Stimulated activated CD8-positive, alpha-beta memory T cell treated with anti-CD3 and anti-CD28 coated beads, Interleukin-15, amount 100 ng/mL, for 24 hours (primary cell): ENCODE measurements at places on chromosomes 1 and 21.

DNA sequence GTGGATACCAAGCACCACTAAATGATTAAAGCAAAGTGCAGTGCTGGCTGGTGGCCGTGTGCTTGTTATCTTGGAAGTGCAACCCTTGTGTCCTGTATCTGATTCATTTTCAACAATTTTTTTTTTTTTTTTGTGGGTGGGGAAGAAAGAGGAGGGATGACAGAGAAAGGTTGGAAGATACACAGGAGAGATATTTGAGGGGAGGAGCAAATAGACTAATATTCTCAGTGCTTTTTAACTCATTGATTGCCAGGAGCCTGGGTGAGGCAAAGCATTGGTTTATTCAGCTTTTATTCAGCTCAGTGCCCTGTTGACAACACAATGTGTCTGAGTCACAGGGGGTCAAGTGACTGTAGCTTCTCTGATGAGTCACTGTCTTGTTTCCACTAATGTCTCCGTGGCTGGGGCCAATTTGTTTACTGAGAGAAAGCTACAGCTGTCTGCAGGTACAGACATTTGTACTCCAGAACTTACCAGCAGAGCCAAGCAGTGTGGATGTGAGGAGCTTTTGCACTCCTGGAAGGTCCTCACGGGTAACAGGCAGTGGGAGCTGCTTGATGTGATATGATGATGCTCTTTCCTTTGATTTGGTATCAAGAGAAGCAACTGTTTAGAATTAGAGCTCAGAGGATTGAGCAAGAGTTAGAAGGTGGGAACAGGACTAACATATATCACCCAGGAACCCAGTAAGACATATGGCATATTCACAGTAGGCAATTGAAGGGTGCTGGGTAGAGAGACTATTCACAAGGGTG lies 23.6 kb upstream of the DNM3 start:
- no peak for DNase-seq

GRCh38 chr1:91541918-91542533 lies 41.4 kb downstream of the CDC7 start:
- DNase-seq, result no peak

GRCh38 chr1:243968413-243968812 lies 82.7 kb upstream of the ZBTB18 start:
- DNase-seq, result no peak

DNA sequence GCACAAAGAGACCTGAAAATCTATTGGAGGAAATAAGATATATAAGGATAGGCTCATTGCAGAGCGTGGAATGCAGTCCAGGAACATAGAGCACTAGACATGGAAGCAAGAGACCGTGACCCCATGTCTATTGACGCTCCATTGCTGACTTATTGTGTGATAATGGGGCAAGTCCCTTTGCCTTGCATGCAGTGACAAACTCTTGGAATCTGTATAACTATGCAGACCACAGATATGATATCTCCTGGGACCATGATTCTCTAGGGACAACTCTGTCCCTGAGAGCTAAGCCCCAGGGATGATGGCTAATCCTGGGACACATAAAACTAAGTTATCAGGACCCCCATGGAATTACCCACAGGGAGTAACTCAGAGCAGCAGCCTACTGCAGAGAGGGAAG lies 73.1 kb upstream of the PRDX6 start:
- no peak for DNase-seq

- DNase-seq, result no peak
Observed at GRCh38 chr1:93753791-93754763, 72.4 kb upstream of the BCAR3 start.

DNA sequence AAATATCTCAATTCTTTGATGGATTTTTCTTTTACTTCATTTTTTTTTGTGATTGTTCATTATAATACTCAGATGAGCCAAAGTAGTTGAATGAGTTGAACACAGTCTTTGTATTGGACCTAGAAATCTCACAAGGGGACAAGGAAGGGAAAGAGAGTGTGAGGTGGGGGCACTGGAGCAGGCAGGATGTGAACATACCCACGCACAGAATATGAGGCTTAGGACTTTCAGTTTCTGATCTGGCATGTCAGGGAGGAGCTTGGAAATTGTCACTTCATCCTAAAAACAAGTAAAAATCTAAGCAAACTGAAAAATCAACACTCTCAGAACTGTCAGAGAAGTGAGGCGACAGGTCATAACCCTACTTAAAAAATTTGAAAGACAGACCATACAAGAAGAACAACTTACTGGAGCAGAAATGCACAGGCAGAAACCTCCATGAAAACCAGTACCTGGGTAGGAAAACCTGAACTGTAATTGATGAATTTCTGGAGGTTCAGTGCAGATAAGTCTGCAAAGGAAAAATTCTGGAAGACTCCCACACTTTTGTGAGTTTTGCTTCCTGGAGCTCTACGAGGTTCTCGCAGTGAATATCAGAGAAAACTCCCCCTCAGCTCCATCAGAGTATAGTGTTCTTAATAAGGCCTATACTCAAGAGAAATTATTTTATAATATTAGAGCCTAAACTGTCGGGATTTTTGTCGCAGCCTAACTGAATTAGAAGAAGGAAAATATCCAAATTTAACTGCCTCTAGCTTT lies 3.6 kb upstream of the PTGS2 start:
- DNase-seq, result no peak

- no peak for DNase-seq
Observed at GRCh38 chr1:243564814-243565213, 285.2 kb downstream of the AKT3 start.

- no peak for DNase-seq
Observed at GRCh38 chr1:221688488-221688843, 53.4 kb downstream of the DUSP10 start.

DNA sequence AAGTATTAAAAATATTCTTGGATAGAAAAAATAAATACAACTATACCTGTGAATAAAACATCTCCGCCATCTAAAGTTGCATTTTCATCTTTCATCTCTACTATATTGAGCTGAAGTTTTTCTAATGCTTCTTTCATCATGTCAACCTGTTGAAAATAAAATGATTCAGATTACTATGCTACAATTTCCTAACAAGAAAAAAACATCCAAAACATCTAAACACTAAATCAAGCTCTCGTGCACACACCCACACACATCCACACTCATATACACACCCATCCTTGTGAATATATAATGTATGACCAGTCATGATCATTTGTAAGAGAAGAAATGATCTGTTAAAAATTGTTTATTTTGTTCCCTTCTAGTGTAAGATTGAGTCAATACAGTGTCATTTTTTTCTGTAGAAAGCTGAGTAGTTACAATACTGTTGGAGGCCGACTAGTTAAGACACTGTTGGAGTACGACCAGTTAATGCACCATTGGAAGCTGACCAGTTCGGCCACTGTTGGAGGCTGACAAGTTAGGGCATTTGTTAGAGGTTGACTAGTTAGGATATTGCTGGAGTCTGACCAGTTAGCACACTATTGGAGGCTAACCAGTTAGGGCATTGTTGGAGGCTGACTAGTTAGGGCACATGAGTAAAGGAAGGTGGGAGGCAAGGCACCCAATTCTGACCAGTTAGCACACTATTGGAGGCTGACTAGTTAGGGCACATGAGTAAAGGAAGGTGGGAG lies 82.4 kb upstream of the BCL10 start:
- DNase-seq, result no peak

- DNase-seq, result no peak
Observed at GRCh38 chr1:202843081-202843480, 32.3 kb downstream of the PCAT6 start.

DNA sequence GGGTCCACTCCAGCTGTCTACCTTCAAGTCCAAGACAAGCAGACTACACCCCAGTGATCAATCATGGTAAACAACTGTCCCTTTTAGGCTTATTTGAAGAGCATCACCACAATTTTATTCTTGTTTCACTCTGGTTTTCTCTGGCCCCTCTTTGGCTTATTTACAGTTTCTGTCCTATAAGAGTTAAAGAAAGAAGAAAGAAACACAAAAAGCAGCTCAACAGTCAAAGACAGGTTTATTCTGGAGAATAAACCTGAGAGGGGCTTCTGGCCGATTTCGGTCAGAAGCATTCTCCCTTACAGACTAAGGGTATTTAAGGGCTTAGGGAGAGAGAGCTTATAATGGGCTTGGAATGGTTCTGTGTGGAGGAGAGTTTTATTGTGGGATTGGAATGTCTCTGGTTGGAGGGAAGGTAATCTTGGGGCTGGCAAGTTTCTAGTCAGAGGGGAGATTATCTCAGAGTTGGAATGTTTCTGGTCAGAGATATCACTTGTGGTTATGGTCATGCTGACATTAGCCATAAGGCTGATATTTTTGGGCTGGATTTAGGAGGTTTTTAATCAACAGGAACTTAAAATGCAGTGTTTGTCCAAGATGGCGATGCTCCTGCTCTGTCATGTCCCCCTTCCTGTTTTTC lies 161.0 kb downstream of the URB2 start:
- no peak for DNase-seq

DNA sequence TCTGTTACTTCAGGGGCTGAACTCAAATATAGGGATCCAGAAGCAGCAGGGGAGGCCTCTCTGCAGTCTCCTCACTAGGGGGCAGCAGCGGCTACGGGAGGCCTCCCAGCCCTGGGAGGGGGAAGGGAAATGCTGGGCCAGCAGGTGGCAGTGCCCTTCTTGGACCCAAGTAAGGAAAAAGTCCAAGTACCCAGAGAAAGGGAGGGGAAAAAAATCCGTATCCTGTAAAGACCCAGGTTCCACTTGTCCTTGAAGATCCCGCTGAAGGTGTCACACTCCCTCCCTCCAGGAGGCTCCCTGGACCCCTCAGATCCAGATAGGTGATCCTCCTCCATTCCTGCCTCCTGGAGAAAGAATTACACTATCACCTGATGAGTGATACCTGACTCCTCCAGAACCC lies 14.1 kb upstream of the NUAK2 start:
- peak; percentile 45 for DNase-seq

- DNase-seq, result no peak
Observed at GRCh38 chr1:197066719-197067456, at the start of gene F13B. F13B (minus strand) TSS chr1:197067260; CDS start chr1:197067223, 37 bp downstream.

- DNase-seq, result no peak
Observed at GRCh38 chr1:12170263-12170671, 3.5 kb downstream of the TNFRSF1B start.

- DNase-seq, result no peak
Observed at GRCh38 chr21:33231526-33231925, 1.8 kb downstream of the IFNAR2 start.

- DNase-seq, result no peak
Observed at GRCh38 chr1:174916846-174917245, 82.9 kb upstream of the CACYBP start.

- no peak for DNase-seq
Observed at GRCh38 chr1:111904478-111905218, 84.8 kb downstream of the KCND3 start.

- no peak for DNase-seq
Observed at GRCh38 chr1:15974855-15975254, 1.0 kb downstream of the ZBTB17 start.

- no peak for DNase-seq
Observed at GRCh38 chr1:201535919-201536245, 3.0 kb upstream of the NAV1 start.

DNA sequence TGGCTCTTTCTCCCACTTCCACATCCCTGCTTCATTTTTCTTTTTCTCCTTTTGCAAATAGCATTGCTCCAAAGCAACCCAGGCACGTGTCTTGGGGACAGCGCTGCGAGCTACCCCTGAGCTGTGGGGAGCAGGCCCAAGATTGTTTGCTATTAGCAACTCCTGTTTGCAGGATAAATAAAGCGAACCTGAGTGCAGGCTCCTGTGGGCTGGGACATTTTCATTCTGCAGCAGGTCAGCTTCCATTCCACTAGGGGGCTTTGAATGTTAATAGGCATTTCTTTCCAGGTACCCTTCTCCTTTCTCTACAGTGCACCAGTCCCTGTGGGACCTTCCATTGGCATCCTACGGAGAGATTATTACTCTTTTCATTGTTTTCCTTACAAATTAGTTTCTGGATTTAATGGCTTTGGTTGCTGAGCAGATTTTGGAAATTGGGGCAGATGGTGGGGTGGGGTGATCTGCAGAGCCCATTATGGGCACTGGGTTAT lies 54.0 kb downstream of the OLFML3 start:
- DNase-seq, result no peak
